ENCODE measurements at places on chromosomes 6 and 20. TPM values are rescaled to one million over a fixed set of nuclear protein-coding genes. Genes with fewer than 3 reads are reported as not detected.

The RSPO4 gene
- total RNA-seq = 2.4 TPM

DNA sequence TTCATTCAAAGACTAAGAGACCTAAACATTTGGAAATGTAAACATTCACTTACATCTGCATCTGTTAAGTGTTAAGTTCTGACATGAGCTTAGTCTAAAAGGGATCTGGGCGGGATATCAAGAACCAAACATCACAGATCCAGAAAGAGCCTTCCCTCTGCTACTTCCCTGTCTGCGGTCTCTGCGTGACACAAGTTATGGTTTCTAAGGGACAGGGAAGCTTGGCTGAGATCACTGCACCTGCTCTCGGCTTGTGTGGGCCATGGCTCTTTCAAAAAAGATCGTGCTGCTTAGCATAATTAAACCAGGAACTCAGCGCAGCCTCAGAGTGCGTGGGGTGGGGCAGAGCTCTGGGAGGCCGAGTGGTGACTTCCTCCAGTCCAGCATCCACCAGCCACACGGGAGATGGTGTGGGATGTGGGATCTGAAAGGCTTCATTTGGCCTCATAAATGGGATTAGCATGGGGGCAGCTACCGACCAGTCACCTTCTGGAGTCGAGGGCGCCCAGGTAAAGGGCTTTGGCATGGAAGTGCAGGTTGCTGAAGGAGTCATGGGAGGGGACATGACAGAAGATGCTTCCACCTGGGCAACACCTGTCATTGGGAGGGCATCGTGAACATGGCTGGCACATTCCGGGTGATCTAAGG lies 16.7 kb upstream of the RAMACL start:
- DNase-seq = no peak

The OVOL2 gene
- 17.5 TPM for total RNA-seq

The CPNE5 gene
- total RNA-seq = 0.72 TPM

The RAET1L gene
- total RNA-seq = not detected

GRCh38 chr20:1241456-1241855 lies 15.6 kb downstream of the RAD21L1 start:
- no peak for DNase-seq

DNA sequence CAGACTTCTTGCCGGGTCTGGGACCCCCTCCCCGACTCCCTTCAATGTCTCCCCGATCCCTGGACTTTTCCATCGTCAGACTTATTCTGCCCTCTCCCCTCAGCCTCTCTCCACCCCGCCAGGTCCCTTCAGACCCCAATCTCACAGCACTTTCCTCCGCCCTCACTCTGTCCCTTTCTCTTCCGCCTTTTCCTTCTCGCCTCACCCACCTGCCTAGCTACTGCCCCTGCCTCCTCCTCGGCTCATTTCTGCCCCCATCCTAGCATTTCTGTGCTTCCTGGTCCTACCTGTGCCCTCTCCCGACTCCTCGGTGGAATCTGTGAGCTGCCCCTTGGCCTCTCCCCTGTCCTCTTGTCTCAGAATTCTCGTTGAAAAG lies 616 bp downstream of the CHMP4B start:
- DNase-seq = no peak

GRCh38 chr20:8330785-8331695 lies 199.0 kb downstream of the PLCB1 start:
- DNase-seq = no peak

The RBM24 gene
- total RNA-seq = 0.88 TPM

GRCh38 chr20:16477632-16478031 lies 95.6 kb downstream of the KIF16B start:
- no peak for DNase-seq

The LCA5 gene
- total RNA-seq = 11.3 TPM

The SMOC2 gene
- total RNA-seq = 4.2 TPM

GRCh38 chr6:158645064-158646022 lies 800 bp upstream of the DYNLT1 start:
- DNase-seq = peak; percentile 22

The TNFRSF6B gene
- not detected for total RNA-seq

The NFKBIL1 gene
- 21.1 TPM for total RNA-seq

- DNase-seq = no peak
Measured at GRCh38 chr6:148997865-148998264, 251.0 kb downstream of the UST start.

The TPD52L2 gene
- total RNA-seq = 96.3 TPM

GRCh38 chr6:80454197-80454596 lies 347.7 kb downstream of the BCKDHB start:
- no peak for DNase-seq

- DNase-seq = no peak
Measured at GRCh38 chr20:63696628-63697356, at the start of gene TNFRSF6B. TNFRSF6B (plus strand) TSS chr20:63696652; CDS start chr20:63696768, 116 bp downstream.

DNA sequence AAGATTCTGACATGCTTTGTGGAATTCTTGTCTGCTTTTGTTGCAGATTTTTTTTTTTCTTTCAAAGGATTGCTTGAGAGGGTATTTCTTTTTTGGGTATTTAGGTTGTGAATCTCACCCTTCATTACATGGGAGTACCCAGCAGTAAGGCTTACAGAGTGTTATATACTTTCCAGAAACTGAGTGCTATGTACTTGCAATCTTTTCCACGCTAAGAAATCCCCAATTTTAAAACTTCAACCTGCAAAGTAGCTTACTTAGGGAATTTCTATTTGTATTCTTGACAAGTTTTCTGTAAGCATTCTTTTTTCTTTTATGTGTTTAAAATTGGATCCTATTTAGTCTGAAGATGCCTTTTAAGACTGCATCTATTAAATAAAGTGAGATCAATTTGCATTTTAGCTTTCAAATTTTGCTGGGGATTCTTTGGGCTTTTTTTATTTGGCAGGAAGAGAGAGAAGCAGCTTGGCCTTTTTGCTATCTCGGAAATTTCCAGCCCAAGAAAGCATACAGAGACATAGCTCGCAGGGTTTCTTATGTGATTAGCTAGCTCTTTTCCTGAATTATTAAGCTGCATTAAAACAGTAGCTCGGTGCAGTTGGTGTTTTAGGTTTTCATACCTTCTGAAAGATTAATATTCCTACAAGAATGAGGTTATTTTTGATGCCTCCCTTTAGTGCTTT lies 42.6 kb downstream of the KCNS1 start:
- DNase-seq = no peak

The RNF5 gene
- total RNA-seq = 49.4 TPM

The PTCRA gene
- total RNA-seq = not detected

GRCh38 chr6:23027281-23027680 lies 457.9 kb downstream of the HDGFL1 start:
- no peak for DNase-seq

- DNase-seq = peak; percentile 89
Measured at GRCh38 chr20:38221119-38221589, 39.4 kb downstream of the KIAA1755 start.

- no peak for DNase-seq
Measured at GRCh38 chr6:169171016-169171415, 82.6 kb downstream of the THBS2 start.

The TGM2 gene
- total RNA-seq = 28.6 TPM

GRCh38 chr6:44658571-44658970 lies 271.1 kb downstream of the CDC5L start:
- no peak for DNase-seq

DNA sequence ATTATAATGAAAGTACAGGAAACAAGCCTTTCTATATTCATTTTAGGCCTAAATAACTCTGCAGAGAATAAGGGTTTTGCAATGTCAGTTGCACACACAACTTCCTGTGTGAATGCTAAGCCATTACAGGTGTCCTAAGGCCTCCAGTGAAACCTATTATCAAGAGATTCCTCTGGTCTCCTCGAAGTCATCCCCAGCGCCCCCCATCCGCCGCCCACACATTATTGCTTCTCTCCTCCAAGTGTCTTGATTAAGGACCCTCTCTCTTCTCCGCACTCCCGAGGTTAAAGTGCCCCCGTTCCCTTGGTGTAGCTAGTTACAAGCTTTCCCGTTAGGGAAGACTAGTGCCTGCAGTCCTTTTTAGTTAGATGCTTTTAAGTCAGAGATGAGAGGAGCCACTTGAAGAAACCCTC lies 1.3 kb downstream of the HIVEP2 start:
- no peak for DNase-seq

GRCh38 chr20:46984405-46984804 lies 89.8 kb downstream of the EYA2 start:
- no peak for DNase-seq

DNA sequence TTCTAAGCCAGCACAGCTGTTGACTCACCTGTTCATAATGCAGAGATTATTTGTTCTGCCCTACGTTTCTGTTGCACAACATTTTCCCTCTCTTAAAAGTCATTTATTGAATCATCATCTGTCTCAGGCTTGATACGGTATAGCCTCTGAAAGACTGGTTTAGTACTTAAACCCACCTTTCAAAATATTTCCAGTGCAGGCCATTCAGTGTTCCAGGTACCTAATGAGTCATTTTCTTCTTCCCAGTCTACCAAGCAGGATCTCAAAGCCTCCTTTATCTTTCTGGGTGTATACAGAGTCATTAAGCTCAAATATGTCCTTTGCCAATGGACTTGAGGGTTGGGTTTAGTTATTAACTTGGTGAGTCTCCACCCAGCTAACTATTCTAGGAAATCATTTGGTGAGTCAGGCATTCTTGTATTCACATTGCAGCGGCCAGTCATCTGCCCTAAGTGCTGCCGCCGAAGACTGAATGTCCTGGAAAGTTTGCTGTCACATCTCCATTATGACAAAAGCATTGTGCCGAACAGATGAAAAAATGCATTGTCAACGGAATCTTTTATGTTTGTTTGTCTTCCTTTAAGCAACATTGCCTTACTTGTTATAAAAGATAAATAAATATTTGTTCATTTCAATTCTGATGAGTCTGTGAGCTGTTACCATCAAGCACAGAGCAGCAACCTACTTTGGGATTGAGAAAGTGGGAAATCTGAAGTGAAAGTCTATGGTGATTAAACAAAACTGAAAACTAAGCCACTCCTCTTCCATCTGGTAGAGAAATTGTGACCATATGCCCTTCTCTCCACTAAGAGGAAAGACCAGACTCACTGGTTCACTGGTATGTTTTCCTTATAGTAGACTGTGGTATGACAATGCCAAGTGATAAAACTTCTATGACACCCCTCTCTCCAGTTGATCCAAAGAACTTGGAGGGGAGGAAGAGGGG lies 14.3 kb upstream of the FAM135A start:
- DNase-seq = no peak

The ACAT2 gene
- 67.4 TPM for total RNA-seq

- no peak for DNase-seq
Measured at GRCh38 chr6:154800338-154800737, 67.1 kb downstream of the SCAF8 start.

The METTL24 gene
- 10.0 TPM for total RNA-seq

GRCh38 chr6:47034421-47034820 lies 7.7 kb downstream of the ADGRF1 start:
- DNase-seq = no peak

DNA sequence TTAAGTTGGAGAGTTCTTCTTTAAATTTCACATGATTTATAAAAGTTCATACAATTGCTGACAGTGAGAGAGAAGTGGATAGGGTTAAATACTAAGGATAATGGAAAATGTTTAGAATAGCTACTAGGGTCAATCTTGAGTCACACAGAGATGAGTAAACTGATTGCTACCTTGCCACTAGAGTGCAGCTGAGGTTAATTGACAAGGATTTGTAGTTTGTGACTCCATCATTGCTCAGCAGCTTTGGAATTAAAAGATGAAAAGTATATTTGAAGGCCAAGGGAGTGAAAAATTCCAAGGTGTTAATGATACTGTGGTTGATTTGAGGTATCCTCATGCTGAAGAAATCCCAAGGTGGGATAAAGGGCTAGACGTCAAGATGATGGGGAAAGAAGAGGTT lies 524.0 kb downstream of the UTRN start:
- DNase-seq = no peak

DNA sequence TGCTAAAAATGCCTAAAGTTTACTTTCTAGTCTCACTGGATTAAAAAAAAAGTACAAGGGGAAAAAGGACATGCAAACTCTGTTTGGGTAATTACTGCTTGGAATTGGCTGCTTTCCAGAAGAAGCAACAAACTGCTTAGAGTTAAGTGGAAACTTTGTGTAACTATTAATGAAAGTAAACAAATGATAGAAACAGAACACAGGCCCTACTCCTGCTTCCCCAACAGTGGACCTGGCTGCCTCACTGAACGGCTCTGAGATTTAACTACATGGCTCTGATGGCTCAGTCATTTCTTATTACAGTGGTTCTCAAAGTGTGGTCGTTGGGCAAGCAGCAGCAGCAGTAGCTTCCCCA lies 108.5 kb downstream of the MAN1A1 start:
- no peak for DNase-seq

DNA sequence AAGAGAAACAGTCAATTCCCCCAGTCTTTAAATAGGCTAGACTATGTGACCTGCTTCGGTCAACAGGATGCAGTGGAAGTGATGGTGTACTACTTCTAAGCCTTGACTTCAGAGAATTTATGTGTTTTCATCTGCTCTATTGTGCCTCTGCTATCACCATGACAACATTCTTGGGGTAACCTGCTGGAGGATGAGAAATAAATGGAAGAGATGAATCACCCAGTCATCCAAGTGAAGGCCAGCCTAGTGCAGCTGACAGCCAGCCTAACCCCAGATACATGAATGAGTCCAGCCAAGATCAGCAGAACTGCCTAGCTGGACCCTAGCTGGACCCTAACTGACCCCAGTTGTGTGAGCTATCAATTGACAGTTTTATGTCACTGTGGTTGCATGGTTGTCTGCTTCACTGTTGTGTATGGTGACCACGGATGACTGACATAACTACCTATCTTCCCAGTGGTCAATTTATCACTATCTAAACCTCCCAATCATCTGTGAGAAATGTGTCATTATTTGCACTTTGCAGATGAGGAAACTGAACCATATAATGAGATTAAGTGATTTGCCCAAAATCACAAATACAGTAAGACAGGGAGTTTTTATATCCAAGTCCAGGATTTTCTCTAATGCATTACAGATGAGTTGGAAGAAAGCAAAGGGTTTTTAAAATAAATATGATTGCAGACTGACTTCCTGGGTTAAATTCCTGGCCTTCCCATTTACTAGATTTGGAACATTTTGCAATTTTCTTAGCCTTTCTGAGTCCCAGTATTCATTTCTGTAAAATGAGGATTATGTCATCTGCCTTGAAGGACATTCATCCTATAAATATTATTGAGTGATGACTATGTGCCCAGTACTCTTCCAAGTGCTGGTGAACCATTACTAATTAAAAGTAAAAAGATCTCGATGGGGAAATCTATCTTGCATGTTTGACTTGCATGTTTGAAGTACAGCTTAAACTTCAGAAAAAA lies 136.4 kb upstream of the PLCB4 start:
- no peak for DNase-seq
